ENCODE measurements at places on chromosomes 4 and X.

DNA sequence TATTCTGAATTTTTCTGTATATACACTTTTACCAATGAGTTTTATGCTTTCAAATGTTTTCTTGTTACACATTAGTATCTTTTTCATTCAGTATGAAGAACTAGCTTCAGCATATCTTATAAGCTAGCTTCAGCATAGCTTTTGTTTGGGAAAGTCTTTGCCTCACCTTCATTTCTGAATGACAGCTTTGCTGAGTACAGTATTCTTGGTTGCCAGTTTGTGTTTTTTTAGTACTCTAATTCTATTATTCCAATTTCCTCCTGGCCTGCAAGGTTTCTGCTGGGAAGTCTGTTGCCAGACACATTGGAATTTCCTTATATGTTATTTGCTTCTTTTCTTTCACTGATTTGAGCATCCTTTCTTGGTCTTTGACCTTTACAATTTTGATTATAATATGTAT lies 278.8 kb downstream of the SPATA18 start:
- DNase-seq = no peak

- no peak for DNase-seq
Measured at GRCh38 chr4:142703694-142704309, 142.3 kb downstream of the INPP4B start.

DNA sequence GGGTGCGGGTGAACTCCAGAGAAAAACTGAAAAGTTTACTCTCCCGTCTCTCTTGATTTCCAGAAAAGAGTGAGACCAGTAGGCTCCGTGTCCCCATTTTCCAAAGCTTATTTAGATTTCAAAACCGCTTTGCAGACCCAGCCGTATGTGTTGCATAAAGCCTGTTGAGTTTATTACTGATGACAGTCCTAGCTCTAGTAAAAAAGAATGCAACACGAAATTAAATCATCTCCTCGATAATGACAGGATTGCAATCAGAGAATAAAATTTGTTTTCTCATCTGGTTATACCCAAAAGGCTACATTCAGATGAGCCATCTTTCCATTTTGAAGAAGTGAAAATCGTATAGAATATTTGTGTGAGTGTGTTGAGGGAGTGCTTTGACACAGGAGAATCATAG lies 16.1 kb upstream of the VCX3A start:
- DNase-seq = no peak

DNA sequence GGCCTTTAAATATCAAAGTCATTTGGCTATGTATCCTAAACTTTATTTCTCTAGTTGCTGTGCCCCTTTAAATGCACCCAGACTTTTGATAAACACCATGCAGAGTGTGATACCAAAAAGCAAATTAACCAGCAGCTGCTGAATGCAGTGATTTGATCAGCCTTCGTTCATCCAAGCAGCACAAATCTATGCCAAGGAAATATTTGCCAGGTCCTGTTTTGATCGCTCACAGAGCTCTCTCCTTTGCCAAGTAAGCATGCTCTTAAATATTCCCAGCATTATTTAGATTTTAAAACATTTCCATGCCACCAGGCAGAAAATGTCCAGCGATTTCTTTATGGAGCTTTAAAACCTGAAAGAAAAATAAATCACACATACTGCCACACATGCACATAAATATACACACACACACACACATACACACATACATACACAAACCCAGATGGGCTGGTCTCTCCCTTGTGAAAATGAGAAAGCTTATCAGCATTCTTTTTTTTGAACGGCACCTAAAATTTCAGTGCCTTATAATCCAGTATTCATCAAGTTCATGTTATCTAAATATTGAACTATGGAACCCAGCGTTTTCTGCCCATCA lies 35.7 kb downstream of the BTC start:
- DNase-seq = no peak

- no peak for DNase-seq
Measured at GRCh38 chrX:39017716-39018115, 216.5 kb downstream of the MID1IP1 start.

DNA sequence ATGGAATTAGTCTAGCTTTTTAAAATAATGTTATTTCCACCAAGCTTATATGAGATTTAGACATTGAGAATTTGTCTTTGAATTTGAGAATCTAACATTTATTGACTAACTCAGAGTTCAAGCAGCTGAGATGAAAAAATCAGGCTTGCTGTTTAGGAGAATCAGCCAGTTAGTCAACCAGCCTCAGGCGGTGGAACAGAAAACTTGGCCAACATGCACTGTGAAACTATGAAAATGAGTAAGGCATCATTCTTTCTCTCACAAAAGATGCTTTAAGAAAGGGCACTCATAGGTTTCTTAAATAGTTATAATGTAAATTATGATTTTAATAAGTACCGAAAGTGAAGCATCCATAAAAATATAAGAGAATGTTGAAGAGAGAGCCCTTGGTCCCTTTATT lies 84.2 kb downstream of the NFKB1 start:
- DNase-seq = no peak

DNA sequence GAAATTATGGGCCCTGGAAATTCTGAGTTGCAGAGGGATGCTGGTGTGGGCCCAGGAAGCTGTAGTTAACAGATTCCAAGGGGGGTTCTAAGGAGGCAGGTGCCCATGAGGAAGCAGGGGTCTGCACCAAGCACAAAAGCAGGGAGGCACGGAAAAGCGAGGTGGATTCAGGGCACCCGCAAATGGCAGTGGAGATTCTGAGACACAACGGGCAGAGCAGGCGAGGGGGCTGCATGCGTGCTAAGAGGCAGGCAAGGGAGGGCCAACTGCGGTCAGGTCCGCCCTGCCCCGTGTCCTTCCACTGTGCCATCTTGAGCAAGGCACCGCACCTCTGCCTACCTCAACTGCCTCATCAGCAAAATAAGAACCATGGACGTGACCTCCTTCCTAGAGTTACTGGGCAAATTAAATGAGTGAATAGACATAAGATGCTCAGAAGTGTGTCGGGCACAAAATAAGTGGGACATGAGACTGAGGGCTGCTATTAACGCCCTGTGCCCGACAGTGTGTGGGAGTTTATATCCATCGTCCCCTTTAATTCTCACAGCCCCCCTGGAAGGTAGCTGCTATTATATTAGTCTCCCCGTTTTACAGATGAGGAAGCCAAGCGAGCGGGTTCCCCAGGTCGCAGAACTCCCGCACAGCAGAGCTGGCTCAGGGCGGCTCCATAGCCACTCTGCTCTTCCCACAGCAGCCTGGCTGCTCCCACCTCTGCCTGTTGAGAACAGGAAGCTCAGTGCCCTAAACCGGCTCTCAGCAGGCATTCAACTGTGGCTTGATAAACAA lies 67.6 kb downstream of the PPP2R2C start:
- DNase-seq = no peak

GRCh38 chrX:137549851-137550664 lies 15.9 kb upstream of the ZIC3 start:
- no peak for DNase-seq

Data from hematopoietic multipotent progenitor cell (in vitro differentiated cells).